Inflammatory macrophage treated with lipopolysaccharide for 1 hour (primary cell): ENCODE measurements at places on chromosomes 3 and 15.

GRCh38 chr3:129040039-129040336 lies 20.6 kb upstream of the GP9 start:
- no peak for DNase-seq

DNA sequence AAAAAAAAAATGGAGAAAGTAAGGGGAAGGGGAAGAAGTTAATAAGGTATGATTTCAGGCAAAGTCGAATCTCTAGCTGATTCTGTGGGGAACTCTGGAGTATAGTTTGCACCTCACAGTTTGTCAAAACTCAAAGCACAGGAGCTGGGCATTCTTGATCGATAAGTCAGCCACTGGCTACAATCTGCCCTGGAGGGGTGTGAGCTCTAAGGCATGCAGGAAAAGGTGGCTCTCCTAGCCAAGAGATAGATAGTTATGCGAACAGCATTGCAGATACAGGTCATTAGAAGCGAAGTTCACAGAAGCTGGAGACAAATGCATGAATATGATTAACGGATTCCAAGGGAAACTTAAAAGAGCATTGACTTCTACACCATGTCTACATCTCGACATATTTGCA lies 952.6 kb downstream of the AGBL1 start:
- DNase-seq, result no peak

DNA sequence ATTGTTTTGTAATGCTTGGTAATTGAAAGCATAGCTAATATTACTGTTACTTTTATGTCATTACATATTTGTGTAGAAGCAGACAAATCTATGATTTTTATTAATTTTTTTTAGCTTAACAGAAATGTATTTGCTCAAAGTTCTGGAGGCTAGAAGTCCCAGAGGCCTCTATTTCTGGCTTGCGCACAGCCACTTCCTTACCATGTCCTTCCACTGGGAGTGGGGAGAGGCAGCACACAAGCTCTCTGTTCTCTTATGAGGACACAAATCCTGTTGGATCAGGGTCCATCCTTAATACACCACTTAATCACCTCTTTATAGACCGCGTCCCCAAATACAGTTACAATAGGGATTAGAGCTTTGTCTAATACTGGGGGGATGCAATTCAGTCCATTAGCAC lies 1061.4 kb downstream of the OTOL1 start:
- no peak for DNase-seq

DNA sequence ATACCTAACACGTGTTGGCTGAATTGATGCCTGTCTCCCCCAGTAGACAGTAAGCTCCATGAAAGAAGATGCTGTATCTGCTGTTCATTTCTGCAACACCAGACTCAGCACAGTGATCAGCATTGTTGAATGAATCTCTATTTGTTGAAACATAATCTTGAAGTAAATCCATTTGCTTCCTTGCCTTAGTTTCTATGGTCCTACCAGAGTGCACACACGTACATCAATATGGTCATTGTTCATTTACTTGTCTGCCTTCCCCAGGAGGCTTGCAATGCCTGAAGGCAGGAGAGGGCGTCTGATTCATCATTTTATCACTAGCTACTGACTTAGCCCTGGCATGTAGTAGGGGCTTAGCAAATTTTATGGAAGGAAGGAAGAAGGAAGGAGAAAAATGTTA lies 19.2 kb downstream of the RBP2 start:
- DNase-seq, result no peak

- DNase-seq, result no peak
Observed at GRCh38 chr15:43230640-43231115, 9.9 kb upstream of the EPB42 start.

GRCh38 chr3:189419038-189419437 lies 212.2 kb upstream of the TP63 start:
- no peak for DNase-seq

DNA sequence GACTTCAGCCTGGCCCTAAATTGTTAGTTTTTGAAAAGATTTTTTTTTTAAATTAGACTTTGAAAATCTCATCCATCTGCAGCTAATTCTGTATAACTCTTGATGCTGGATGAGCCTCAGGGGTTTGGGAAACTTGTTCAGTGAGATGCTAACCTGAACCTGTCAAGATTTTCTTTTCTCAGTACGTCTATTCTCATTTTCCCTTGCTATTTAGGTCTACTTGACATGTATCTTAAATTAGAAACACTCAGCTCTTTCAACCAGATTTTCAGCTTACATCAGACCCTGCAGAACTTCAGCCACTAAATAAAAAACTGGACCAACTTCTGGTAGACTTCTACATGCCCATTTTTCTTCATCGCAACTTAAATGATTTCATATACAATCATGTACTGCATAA lies 61.4 kb downstream of the MFSD1 start:
- DNase-seq, result no peak

- DNase-seq, result peak; percentile 54
Observed at GRCh38 chr3:51434746-51435327, 43.8 kb downstream of the RBM15B start.

- DNase-seq, result no peak
Observed at GRCh38 chr3:67943546-67943945, 289.1 kb upstream of the SUCLG2 start.

GRCh38 chr15:55819397-55820034 lies 76.6 kb upstream of the PRTG start:
- no peak for DNase-seq

- DNase-seq, result no peak
Observed at GRCh38 chr3:59430341-59430740, 380.5 kb upstream of the CFAP20DC start.

DNA sequence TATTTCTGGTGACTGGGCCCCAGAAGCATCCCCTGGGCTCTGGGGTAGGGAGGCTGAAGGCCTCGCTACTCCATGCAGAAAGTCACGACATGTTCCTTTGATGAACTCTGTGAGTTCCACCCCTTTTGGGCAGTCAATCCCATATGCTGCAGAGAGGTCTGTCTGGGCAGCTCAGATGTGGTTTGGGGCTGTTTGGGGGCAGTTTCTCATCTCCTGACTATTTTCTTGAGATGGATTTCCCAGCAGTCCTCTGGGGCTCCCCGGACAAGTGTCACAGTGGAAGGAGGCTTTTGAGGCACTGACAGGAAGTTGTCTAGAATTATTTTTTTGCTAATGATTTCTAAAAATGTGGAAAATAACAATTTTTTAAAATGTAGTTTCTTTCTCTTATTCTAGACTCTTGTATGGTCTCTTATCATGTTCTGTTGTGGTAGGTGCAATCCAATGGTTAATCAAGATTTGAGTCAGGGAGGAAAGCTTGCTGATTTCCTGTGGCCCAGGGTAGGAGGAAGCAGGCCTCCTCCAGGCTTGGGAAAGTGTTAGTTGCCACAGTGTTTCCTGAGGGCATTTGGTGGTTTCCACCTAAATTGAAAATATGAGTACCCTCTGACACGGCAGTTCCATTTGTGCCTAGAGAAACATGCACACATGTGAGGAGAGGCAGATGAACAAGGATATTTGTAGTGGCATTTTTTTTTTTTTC lies 19.9 kb upstream of the TATDN2 start:
- peak; percentile 97 for DNase-seq

- DNase-seq, result no peak
Observed at GRCh38 chr3:172687501-172687900, 23.4 kb downstream of the NCEH1 start.

GRCh38 chr3:180135101-180135500 lies 98.4 kb upstream of the PEX5L start:
- no peak for DNase-seq

DNA sequence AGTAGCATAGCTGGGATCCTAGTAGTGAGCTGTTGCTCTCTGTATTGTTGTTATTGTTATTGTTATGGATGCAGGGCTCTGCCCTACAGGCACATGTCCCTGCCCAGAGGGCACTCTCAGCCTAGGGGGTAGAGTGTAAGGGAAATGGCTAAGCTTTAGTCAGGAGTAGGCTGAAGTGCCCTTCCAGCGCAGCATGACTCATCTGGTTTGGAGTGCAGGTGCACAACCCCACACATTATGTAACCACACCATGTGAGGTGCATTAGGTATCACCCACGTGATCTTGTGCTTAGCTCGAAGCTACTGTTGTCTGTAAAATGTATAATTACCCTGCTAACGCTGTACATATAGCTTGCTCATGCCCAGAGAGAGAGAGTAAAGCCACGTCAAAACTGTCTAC lies 48.3 kb upstream of the TIPARP start:
- no peak for DNase-seq

GRCh38 chr15:27545494-27546255 lies 553.4 kb downstream of the OCA2 start:
- no peak for DNase-seq

GRCh38 chr3:152126260-152126659 lies 142.5 kb upstream of the MBNL1 start:
- no peak for DNase-seq

- DNase-seq, result no peak
Observed at GRCh38 chr3:78801926-78802561, 965.8 kb downstream of the ROBO1 start.

- no peak for DNase-seq
Observed at GRCh38 chr15:89809787-89810148, 4.9 kb downstream of the ANPEP start.

DNA sequence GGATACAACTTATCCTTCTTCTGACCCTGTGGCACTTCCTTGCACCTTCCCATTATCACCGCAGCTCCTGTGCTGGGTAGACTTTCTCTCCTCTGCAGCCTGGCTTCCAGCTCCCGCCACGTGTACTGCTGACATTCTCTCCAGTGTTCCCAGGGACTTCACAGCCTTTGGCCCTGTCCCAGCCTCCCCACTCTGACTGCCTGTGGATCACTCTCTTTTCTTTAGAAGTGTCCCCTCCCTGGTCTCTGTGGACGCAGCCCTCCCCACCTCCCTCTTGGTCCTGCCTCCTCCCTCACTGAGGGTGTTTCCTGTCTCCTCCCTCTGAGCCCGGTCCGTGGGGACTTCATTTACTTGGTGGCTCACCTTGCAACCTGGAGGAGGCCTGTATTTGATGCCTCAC lies 17.4 kb downstream of the PDIA5 start:
- DNase-seq, result no peak

DNA sequence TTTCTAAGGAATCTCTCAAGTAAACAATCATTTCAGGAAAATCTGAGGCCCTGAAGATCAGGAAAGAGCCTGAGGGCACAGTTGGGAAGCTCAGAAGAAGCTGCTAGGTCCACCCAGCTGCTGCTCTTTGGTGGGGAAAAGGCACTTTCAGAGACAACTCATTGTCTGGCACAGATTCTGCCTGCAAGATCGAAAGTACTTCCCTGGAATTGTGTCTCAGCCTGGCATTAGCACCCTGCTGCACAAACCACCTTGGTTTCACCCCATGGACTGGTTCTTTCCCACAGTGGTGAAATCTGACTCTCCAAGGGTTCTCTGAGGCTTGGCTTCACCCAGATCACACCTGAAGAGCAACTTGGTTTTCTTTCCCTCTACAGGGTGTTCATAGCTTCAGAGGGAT lies 18.7 kb downstream of the THRB start:
- DNase-seq, result no peak

GRCh38 chr3:47954567-47954966 lies 61.6 kb downstream of the MAP4 start:
- no peak for DNase-seq

DNA sequence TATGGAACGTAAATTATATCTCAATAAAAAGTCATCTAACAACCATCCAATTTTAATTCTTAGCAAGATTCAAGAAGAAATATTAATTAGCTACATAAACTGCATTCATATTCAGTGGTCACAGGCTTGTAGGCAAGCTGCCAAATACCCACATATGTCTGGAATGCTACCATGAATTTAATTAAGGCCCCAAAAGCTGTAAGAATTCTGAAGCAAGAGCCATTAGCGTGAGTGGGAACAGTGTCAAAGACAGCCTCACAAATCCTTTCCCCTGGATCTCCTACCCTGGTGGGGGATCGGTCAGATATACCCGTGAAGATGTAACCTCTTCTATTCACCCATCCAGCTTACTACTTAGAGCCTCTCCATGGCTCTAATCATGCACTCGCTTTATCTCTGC lies 40.0 kb downstream of the ATG7 start:
- DNase-seq, result no peak

DNA sequence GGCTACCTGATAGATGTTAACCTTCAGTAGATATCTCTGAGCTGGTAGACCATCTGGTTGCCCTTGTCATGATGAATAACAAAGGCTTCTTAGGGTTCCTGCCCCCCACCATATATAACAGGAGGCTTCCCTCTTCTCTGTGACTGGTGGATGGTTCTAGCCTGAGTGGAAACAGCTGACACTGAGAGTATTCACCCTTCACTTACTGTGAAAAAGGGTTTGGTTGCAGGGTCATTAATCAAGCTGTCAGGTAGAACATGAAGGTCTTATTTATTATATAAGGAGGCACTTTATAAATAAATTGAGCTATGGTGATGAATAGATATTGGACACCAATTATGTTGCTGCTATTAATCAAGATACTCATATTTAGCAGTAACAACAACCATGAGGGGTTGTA lies 58.6 kb downstream of the CACNA2D3 start:
- DNase-seq, result no peak

- DNase-seq, result no peak
Observed at GRCh38 chr15:45854455-45855202, 219.8 kb downstream of the SQOR start.

DNA sequence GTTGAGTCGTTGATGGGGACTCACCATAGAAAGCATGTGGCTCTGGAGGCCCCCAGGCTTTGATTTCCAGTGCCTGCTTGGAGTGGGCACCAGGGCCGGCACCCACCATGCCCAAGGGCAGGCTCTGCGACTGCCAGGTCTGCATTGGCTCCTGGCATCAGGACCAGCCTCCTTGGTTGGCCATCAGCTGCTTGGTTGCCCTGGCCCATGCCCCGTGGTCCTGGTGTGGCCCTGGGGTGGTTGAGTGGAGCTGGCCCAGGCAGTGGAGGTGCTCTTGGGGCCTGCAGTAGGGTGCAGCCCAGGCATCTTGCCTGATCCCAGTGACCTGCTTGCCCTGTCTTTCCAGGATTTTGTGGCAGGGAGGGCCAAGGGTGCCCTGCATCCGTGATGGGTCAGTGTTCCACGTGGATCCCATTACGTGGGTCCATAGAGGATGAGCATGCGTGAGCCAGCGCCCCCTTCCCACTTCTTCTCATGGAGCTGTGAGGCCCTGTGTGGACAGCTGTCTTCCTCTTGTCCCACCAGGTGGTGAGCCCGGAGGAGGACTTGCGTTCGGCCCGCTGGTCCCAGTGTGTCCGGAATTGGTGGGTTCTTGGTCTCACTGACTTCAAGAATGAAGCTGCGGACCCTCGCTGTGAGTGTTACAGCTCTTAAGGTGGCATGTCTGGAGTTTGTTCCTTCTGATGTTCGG lies 187.0 kb downstream of the UBE3A start:
- no peak for DNase-seq

DNA sequence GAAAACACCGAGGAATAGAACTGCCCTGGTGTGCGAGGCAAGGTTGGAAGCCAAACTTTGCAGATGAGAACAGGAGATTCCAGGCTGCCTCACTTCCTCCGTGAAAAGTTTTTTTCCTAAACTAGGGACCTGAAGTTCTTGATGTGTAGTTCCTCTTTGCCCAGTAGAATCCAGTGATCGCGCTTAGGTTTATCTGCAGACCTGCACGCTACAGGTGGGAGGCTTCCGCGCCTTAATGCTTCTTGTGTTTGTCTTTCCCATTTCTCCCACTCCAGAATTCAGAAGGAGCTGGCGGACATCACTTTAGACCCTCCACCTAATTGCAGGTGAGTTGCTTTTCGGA lies 5.4 kb downstream of the UBE2E1 start:
- peak; percentile 22 for DNase-seq
